ENCODE measurements at places on chromosomes 13 and 19.

GRCh38 chr13:75458696-75459422 is 23.1 kb downstream of the TBC1D4 start:
- no peak for DNase-seq

GRCh38 chr19:1447504-1447903 is 2.4 kb upstream of the APC2 start:
- DNase-seq: no peak

DNA sequence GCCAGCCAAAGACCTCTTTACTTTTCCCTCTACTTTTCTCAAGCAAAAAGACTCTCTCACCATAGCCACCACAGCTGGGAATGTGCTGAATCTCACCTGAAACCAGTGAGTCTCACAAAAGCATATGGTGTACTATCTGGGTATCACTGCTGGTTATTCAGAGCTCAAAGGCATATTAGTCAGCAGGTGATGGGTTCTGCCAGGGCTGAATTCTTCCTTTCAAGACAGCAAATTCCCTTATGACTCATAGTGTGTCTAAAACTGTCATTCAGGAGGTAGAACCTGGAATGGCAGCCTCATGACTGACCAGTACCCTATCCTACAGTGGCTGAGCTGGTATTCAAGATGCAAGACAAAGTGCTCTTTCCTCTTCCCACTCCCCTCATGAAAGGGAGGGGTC is 2859.1 kb downstream of the PCDH9 start:
- DNase-seq: no peak

DNA sequence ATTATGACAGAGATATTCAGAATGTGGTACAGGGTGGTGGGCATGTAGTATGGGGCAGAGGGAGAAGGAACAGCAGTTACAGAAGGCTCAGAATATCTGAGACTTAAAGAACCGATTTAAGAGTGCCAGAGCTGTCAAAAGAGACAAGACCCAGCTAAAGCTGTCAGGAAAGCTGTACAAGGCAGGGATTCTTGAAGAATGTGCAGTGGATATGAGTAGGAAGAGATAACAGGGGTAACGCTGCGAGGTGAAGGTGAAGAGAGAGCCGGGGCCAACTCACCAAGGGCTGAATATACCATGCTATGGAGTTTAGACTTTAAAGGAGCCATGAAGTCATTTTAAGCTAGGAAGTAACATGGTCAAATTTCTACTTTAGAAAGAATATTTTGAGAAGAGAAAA is 381.0 kb downstream of the DIAPH3 start:
- DNase-seq: no peak

- DNase-seq: no peak
These were observed 44.3 kb downstream of the SERP2 start for GRCh38 chr13:44417876-44418275.

DNA sequence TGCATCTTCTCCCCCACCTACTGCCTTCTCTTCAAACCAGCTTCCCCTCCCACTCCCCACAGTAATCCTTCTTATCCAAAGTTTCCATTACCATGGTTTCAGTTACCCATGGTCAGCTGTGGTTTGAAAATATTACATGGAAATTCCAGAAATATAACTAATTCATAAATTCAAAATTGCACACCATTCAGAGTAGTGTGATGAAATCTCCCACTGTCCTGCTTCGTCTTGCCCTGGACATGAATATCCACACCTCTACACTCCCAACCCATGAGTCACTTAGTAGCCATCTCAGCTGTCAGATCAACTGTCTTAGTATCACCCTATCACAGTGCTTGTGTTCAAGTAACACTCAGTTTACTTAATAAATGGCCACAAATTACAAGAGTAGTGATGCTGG is 3.8 kb upstream of the KCTD12 start:
- no peak for DNase-seq

DNA sequence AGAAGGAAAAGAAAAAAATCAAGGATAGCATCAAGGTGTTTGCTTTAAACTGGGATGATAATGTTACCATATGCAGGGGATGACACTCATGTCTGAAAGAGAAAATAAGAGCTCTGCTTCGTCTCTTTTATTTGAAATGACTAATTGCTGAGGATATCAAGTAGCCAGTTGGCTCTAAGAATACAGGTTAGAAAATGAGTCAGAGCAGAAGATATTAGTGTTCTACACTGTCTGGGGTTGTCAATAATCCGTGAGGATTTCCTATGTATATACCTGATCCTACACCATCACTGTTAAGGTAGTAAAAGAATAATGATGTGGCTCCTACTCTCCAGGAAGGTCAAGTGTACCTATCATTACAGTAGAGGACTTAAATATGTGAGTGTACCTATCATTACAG is 562.5 kb downstream of the GPC6 start:
- no peak for DNase-seq

DNA sequence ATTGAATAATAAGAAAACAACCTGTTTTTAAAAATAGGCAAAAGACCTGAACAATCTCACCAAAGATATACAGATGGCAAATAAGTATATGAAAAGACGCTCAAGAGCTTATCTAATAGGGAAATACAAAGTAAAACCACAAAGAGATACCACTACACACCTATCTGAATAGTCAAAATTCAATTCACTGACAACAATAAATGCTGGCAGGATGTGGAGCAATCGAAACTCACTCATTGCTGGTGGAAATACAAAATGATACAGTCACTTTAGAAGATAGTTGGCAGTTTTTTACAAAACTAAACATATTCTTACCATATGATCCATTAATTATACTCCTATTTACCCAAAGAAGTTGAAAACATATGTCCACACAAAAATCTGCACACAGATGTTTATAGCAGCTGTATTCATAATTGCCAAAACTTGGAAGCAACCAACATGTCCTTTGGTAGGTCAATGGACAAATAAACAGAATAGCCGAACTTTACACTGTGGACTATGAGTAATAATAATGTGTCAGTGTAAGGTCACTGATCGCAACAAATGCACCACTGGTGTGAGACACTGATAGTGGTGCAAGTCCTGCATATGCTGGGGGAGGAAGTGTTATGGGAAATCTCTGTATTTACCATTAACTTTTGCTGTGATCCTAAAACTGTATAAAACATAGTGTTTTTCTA is 20.8 kb downstream of the ZC3H13 start:
- no peak for DNase-seq

- no peak for DNase-seq
These were observed 4.5 kb downstream of the FGF9 start for GRCh38 chr13:21675095-21675991.

- no peak for DNase-seq
These were observed 171.6 kb upstream of the ZNF507 start for GRCh38 chr19:32173836-32174235.

DNA sequence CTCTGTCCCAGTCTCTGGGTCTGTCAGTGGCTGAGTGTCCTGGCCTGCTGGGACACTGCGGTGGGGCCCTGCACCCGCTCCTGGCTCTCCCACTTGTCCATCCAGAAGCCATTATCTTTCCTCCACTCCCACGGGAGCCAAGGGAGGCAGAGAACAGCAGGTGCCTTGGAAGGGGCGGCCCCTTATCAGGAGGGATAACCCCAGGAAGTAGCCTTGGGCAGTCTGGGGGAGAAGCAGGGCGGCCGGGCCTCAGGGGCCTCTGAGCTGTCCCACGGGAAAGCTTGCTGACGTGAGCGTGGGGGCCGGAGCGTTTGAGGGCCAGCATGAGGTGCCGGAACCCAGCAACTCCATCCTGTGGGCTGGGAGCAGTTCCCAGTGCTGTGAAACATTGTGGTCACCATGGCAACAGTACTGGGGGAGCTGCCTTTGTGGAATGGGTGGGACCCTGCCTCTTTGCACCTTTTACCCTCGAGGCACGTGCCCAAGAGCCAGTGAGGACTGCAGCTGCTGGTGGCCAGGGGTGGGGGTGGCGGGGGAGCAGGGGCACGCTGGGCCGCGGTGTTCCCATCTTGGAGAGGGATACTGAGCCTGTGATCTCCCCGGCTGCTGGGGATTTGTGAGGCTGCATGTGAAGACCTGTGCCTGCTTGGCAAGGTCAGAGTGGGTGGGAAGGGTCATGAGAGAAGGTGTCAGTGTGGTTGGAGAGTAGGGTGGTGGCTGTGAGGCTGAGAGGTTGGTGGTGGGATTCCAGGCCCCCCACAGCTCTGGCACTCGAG is 20.9 kb downstream of the KLHL26 start:
- DNase-seq: no peak

- DNase-seq: no peak
These were observed 2.2 kb downstream of the MZF1 start for GRCh38 chr19:58570770-58571574.

GRCh38 chr13:48594096-48594815 is 59.5 kb upstream of the CYSLTR2 start:
- DNase-seq: no peak

DNA sequence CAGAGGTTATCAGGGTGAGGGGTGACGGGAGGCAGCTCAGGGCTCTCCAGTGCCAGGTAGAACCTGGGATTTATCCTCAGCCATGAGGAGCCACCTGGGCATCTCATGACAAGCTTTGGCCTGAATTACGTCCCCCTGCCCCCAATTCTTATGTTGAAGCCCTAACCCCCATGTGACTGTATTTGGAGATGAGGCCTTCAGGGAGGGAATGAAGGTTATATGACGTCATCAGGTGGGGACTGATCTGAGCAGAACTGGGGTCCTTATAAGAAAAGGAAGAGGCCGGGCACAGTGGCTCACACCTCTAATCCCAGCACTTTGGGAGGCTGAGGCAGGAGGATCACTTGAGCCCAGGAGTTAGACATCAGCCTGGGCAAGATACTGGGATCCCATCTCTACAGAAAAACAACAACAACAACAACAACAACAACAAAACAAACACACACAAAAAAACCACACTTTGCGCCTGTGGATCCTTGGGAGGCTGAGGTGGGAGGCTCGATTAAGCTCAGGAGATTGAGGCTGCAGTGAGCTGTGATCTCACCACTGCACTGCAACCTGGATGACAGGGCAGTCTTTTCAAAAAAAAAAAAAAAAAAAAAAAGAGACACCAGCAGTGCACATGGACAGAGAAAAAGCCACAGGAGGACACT is 18.4 kb downstream of the ZFR2 start:
- no peak for DNase-seq

DNA sequence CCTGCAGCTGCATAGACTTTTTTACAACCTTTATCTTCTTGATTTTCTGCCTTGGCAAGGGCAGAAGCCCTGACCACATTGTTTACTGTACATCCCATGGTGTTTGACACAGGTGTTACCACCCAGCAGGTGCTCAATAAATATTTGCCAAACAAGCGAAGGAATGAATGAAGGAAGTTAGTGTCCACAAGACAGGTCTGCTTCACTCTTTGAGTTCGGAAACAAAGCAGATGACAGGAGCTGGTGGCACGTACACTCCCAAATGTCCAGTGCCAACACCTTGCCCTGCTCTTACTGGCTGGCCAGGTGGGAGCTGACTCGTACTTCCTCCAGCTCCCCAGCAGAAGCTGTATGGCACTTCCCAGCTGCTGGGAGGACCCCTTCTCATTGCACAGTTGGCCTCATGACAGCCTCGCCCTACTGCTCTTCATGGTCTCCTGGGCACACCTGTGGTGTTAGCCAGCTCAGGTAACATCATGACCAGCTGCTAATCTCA is 22.0 kb upstream of the MUC16 start:
- no peak for DNase-seq

DNA sequence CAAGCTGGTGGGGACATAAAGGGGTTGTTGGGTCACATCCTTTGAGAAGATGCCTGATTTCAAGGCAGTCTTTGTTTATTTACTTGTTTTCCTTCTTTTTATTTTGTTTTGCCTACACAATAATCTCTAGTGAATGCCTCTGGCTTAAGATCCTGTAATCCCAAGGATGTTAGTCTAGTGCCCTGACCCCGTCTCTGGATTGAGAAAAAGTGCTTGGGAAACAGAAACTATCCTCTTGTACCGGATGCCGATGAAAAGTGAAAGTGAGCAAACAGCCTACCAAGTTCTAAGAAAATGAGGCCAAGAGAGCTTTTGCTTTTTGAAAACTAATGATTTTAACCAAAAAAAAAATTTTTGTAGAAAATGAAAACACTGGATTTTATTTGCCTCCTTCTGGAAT is 42.1 kb upstream of the C1QTNF9 start:
- no peak for DNase-seq

- no peak for DNase-seq
These were observed 95.6 kb upstream of the STARD13 start for GRCh38 chr13:33381180-33381579.

DNA sequence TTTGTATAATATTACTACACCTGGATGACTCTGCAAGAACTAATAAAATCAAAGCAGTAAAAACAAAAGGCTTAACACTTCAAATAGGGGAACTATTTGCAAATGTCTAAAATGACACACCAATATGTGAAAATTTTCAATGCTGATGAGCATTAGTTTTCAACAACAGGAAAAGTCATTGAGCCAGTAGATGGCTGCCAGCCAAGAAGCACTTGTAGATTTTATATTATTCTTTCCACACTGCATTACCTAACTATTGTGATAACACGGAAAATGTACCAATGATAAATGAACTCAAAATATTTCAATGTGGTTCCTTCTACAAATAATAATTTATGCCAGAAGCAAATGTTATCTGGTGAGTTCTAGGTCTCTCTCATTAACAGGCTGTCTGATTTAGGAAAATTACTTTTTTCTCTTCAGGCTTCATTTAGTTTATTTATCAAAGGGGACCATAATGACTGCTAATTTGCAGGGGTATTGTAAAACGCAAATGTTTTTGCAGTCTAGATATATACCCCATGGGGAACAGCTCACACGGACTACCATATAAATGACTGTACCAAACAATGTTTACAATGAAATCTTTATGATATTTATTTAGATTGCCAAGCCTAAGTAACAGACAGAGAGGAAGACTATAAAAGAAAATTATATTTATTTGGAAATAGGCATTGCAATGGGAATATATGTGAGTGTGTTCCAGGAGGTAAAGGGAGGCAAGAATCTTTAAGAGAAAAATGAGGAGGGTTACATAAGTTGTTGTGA is 407.8 kb downstream of the LIG4 start:
- no peak for DNase-seq

DNA sequence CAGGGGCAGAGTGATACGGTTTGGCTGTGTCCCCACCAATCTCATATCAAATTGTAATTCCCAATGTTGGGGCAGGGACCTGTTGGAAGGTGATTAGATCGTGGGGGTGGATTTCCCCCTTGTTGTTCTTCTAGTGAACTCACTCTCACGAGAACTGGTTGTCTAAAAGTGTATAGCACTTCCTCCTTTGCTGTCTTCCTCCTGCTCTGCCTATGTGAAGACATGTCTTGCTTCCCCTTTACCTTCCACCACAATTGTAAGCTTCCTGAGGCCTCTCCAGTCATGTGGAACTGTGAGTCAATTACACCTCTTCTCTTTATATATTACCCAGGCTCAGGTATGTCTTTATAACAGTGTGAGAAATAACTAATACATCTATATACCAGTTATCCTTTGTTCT is 706.4 kb upstream of the KLHL1 start:
- no peak for DNase-seq
